ENCODE measurements at places on chromosomes 12 and 14.
A peak's percentile ranks its signal among the peaks of the same experiment; 100 is the strongest.

- DNase-seq: no peak
Observed at GRCh38 chr14:64844272-64844671, 35.4 kb downstream of the SPTB start.

DNA sequence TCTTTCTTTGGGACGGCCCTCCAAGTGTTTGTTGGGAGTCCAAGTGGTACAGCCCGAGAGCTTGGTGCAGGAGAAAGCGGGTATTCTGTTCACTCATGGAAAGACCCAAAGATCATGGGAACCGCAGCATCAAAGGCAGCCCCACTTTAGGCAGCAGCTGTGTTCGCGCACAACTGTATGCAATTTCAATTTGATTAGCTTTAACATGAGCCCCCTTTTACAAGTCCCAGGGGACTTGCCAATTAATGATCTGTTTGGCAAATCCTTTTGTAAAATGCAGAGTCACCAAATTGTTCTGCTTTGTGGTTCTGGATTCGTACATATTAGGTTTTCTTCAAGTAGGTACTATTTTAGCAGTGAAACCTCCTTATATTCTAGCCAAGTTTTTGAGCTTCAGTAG lies 217.7 kb downstream of the AACS start:
- no peak for DNase-seq

DNA sequence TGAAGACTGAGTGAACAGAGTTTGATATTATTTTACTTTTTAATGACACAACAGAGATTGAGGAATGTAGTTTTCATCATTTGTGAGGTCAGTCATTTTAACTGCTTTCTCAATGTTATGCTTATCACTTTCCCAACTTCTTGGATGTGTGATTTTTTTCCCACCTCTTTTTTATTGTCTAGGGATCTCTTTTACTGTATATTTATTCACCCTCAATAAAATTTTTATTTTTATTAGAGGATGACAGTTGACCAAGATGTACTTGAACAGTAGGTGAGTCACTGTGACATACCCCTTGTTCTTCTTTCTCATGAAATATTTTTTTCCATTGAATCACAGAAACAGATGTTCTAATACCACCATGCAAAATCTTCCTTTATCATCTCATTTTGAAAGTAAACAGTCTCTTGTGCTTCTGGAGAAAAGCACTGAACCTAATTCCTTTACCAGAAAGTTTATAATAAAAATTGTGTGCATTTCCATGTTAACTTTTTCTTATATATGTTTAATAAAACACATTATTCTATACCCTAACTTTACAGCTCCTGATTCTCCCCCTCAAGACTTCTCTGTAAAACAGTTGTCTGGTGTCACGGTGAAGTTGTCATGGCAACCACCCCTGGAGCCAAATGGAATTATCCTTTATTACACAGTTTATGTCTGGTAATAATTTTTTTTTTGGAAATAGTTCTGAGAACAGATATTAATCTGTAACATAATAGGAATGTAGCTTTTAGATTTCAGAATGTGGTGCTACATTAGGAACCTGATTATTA lies 65.9 kb downstream of the PTPRQ start:
- DNase-seq: no peak

GRCh38 chr12:110050927-110051326 lies 2.6 kb upstream of the C12orf76 start:
- DNase-seq: no peak

GRCh38 chr14:90759370-90760077 lies 56.7 kb downstream of the TTC7B start:
- no peak for DNase-seq

- no peak for DNase-seq
Observed at GRCh38 chr14:21096978-21097635, 1.3 kb downstream of the ZNF219 start.

DNA sequence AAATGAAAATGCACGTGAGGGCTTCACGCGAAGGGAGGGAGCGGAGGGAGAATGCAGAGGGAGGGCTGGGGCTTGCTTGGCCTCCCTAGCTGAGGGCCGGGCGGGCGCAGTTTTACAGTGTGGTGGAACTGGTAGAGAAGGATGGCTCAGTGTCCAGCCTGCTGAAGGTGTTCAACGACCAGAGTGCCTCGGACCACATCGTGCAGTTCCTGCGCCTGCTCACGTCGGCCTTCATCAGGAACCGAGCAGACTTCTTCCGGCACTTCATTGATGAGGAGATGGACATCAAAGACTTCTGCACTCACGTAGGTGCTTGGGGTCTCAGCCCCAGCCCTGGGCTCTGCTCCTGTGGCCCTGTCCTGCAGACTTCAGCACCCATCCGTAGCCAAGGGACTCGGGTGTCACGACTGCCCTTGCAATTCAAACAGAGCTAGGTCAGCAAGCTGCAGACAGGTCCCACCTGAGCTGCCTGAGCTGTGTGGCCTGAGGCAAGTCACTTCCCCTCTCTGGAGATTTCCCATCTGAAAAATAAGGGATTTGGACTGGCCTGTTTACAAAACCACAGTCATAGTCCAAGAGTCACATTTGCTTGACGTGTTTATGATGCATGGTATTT lies 18.4 kb downstream of the OTUB2 start:
- no peak for DNase-seq

DNA sequence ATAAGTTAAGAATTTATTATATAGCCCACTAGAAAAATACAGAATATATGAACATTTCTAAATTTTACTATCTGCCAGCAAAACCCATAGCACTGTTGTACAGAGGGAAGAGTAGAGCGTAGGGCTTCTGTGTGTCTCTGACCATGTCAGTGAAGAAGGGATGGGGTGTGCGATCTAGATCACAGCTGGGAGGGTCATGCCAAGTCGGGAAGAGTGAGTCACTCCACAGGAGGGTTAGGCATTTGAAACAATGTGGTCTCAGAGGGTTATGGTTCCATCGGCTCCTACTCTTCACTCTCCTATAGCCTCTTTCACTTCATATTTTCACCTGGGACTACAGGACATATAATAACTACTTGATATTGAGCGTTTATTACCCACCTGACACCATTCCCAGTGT lies 185.1 kb upstream of the DDHD1 start:
- DNase-seq: no peak

- no peak for DNase-seq
Observed at GRCh38 chr14:53360829-53361228, 207.7 kb upstream of the DDHD1 start.

GRCh38 chr12:89988188-89988915 lies 279.7 kb upstream of the ATP2B1 start:
- DNase-seq: no peak

DNA sequence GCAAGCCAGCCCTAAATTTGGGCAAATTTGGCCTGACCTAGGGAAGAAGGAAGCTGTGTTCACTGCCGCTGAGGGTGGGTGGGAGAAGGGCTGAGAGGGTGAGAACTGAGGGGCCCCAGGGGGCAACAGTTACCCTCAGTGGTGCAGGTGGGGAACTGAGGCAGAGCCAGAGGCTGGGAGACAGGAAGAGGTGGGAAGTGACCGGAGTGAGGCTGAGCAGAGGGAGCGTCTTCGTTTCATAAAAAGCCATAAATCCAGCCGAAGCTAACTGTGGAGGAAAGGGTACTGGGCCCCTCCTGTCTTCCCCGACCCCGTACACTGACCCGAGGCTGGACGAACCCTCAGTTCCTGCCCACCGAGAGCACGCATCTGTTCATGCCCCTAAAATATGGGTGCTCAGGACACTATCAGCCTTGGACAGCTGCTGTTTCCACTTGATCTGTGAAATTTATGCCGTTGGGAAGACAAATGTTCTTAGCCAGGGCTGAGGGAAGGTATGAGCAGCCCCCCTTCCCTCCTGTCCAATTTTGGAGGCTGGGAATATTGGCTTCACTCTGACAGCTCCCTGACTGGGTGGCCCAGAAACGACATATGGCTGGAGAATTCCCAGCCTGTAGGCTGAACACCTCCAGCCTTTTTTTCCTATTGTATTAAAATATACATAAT lies 116.5 kb downstream of the KIF26A start:
- DNase-seq: no peak

- no peak for DNase-seq
Observed at GRCh38 chr12:15705606-15706005, 83.6 kb downstream of the EPS8 start.

DNA sequence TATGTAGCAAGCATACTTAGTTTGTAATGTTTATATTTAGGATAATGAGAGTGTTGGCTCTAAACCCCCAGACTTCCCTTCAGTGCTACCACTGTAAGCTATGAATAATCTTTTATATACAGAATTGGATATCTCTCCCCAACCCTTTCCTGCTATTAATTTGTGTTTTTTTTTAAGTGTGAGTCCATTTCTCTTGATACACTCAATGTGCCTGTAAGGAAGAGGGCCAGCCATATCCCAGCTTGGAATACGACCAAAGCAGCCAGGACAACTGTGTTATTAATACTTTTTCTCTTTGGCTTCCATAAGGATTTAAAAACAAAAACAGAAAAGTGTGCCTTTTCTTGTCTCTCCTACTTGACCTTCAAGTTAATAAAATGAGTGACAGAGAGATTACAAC lies 116.7 kb downstream of the SNAPC1 start:
- no peak for DNase-seq

DNA sequence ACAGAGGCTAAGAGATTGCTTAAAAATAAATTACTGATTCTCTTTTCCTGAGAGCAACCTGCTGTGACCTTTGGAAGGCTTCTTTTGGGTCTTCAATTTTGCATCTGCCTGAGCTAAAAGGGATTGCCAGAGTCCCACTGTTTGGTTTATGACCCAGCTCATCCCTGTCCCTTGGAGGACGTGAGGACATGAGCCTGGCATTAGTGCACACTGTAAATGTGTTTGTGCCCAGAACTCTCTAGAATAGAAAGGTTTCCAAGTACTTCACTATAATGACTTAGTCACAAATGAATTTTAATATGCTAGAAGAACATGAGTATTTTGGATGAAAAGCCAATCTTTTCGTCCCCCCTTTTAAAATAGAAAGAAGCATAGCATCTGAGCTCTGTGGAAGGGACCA lies 47.1 kb upstream of the CDKN3 start:
- no peak for DNase-seq

DNA sequence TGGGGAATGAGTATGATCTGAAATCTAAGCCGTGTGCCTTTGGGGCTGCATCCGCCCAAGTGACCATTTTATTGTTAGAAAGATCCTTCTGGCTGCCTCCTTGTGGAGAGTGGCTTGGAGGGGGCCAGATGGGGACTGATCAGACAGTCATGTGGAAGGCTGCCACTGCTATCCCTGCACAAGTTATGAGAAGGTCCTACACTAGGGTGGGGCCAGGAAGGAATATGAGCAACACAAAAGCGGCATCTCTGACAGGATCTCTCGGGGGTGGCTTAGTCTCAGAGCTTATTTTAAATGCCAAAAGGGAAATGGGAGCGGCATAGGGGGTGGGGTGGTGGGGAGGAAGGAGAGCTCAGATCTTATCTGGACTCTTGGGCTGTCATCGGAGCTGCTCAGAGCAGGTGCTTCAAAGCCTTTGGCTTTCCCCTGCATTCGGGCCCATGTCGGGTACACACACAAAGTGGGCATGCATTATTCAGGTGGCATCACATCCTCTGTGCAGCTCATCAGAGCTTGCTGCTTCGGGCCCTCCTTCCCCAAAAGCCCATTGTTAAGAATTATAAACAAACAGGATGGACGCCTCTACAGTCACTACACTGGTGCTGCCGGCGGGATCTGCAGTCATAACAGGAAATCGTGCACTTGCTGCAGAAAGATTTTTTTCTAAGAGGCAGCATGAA lies 805.4 kb downstream of the VRK1 start:
- DNase-seq: peak; percentile 22

DNA sequence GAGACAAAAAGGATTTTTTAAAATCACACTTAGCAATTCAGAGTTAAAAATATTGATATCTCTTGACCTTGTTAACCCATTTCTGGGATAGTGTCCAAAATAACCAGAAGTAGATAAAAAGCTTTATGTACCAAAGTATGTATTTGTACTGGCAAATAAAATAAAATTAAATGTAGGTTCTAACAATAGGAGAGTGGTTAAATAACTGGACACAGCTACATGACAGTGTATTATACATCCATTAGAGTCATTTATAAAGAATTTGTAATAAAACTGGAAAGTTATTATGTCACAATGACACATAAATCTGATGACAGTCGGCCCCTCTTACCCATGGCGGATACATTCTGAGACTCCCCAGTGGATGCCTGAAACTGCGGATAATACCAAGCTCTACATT lies 34.0 kb downstream of the BMAL2 start:
- no peak for DNase-seq

DNA sequence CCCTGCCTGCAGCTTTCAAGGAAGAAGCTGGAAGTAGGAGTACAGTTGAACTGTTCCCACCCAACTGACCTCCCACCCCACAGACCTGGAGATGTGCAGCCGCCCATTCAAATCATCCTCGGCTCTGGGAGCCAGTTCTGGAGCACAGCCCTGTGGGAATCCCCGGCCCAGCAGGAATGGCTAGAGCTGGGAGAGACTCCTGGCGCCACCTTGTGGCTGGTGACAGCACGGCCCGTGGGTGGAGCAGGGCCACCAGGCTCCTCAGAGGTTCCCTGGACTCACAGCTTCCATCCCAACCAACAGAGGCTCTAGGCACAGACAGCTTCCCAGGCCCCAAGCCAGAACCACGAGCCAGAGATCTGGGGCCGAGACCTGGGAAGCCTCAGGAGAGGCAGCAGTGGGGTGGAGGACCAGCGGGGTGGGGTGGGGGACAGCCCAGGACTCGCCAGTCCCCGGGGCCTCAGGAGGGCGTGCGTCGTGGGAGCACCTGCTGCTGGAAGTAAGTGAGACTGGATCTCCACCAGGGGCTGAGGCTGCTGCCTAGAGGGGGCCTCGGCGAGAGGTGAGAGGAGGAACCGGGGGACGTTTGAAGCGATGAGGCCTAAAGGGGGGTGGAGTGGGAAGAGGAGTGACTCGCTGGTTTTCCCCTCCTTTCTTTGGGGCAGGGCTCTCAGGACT lies 43.4 kb downstream of the RNF34 start:
- DNase-seq: peak; percentile 56

- no peak for DNase-seq
Observed at GRCh38 chr14:101109981-101110728, 206.6 kb upstream of the RTL1 start.

GRCh38 chr12:98838231-98838647 lies 193.1 kb downstream of the APAF1 start:
- DNase-seq: no peak

GRCh38 chr12:53695152-53696145 lies 19.6 kb upstream of the ATP5MC2 start:
- DNase-seq: no peak

- no peak for DNase-seq
Observed at GRCh38 chr12:117042862-117043261, 56.4 kb downstream of the TESC start.

GRCh38 chr12:99339663-99340062 lies 307.9 kb upstream of the GARIN6 start:
- DNase-seq: no peak

- no peak for DNase-seq
Observed at GRCh38 chr14:105197211-105197641, 16.1 kb upstream of the NUDT14 start.

- no peak for DNase-seq
Observed at GRCh38 chr12:81627336-81628189, 131.6 kb downstream of the PPFIA2 start.

- DNase-seq: no peak
Observed at GRCh38 chr14:64929014-64929359, 13.6 kb downstream of the GPX2 start.

Data from stimulated activated CD8-positive, alpha-beta memory T cell treated with anti-CD3 and anti-CD28 coated beads, Interleukin-4, amount 100 ng/mL, for 24 hours (primary cell).